ENCODE measurements at places on chromosomes 5 and 9.

- no peak for DNase-seq
Measured at GRCh38 chr5:44619875-44620610, 188.7 kb upstream of the MRPS30 start.

GRCh38 chr5:150394131-150394530 is 18.6 kb downstream of the CD74 start:
- DNase-seq, result peak; percentile 91

GRCh38 chr5:22908129-22908528 is 55.0 kb upstream of the CDH12 start:
- no peak for DNase-seq

- DNase-seq, result no peak
Measured at GRCh38 chr5:163269624-163270023, 167.8 kb upstream of the CCNG1 start.

DNA sequence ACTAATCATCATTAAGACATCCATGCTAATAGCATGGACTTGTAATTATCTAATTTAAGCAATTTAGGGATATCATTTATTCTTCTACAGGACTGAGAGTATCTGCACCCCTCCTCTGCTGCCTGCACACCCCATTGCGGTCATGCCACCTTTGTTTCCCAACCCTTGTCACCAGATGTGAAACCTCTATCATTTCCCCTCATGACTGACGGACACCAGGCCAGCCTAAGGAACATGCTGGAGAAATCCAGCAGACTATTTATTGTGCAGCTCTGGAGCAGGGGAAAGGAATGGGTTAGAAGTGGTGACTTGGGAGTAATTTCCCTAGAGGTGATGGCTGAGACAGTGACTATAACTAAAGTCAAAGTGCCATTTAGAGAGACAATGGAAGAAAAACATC is 40.7 kb downstream of the UGCG start:
- no peak for DNase-seq

DNA sequence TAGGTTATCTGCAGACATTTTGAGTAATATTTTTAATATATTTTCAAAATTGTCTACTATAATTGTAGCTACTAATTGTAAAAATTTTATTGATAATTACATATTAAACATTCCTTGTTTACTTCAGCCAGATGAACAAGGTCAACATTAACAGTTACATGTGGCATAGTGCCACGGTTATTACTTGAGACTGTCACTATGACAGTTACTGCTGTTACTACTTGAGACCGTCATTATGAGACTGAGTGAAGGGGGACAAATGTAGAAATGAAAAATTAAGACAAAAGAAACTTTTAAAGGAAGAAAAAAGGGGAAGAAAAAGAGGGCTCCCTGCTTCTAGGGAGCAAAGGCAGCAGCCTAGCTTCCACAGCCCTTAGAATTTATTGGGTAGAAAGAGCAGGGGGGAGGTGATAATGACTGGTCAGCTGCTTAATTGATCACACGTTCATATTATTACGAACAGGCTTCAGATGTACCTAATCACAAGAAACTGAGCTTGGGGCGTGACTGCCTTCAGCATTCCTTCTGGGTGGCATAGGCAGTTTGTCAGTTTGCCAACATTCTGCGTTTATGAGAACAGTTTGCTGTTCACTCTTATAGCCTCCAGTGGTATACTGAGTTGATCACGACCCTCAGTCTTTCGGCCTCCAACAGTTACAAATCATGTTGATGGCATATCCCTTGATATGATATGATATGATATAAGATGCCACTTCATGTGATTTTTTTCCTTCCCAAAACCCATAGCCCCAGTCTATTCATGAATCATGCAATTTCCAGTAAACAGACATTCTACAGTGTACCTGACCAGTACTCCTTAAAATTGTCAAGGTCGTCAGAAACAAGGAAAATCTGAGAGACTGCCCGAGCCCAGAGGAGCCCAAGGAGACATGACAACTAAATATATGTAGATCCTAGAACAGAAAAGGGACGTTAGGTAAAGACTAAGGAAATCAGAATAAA is 13.1 kb downstream of the MARCHF6 start:
- DNase-seq, result peak; percentile 91

GRCh38 chr5:126000507-126000906 is 422.7 kb upstream of the GRAMD2B start:
- no peak for DNase-seq

DNA sequence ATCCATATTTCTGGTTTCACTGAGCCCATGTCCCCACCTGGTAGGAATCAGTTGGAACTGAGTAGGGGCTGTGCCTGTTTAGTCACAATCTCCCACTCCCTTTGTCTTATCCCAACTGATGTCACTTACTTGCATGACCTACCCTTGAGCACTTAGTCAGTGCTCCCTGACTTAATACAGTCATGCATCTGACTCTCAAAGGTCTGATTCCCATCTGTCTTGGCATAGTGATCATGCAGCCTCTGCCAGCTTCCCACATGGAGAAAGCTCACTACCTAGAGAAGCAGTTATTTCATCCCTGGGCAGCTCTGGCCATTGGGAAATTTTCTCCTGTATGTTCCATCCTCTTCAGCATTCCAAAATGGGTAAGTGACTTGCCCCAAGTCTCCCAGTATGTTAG is 24.8 kb downstream of the ABLIM3 start:
- peak; percentile 59 for DNase-seq

GRCh38 chr5:5046680-5047502 is 93.2 kb upstream of the ADAMTS16 start:
- no peak for DNase-seq

GRCh38 chr5:135944967-135945560 is 9.7 kb downstream of the LECT2 start:
- peak; percentile 79 for DNase-seq

GRCh38 chr5:165527577-165527976 is 2022.2 kb downstream of the MAT2B start:
- DNase-seq, result no peak

GRCh38 chr5:4883360-4883759 is 256.8 kb upstream of the ADAMTS16 start:
- no peak for DNase-seq

DNA sequence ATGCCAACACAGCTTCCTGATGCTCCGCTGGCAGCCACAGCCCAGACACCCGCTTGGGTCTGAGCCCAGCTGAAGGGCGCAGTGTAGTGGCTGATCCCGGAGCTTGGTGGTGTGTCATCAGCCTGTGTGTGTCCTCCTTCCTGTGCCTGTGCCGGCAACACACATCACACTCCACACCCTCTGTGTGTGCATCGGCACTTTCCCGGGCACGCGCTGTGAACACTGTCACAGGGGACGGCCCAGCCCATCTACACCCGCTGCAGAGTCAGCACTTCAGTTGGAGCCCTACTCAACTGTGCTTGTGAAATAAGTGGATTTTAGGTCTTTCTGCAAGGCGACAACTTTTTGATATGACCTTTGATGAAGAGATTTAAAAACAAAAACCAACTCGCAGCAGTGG is 189.4 kb downstream of the IRX2 start:
- no peak for DNase-seq

DNA sequence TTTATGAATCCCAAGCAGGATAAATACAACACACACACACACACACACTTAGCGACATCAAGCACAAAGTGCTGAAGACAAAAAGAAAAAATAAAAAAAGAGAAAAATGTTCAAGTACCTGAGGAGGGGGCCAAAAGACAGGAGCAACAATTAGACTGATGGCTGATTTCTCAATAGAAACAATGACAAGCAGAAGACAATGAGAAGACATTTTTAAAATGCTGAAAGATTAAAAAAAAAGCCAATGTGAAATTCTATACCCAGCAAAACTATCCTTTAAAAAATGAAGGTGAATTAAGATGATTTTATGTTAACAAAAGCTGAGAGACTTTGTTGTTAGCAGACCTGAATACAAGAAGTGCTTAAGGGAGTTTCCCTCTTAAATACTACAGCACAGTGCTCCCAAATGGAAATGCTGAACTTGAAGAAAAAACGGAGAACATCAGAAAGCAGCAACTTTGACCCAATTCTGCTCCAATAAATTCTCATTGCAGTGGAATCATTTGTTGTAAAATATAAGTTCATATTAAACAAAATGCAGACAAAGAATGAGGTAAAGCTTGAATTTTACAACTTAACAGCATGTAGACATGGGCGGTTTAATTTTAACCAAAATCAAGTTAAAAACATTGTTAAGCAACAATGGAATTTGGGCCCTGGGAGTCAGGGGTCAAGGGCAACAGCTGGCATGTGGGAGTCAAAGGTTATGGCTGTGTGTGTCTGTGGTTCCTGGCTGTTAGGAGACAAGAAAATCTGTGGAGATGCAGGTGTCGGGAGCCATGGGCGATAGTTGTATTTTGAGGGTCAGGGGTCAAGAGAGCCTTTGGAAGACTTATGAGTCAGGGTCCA is 776 bp upstream of the RANBP17 start:
- no peak for DNase-seq

- DNase-seq, result no peak
Measured at GRCh38 chr9:123251741-123252140, 16.6 kb downstream of the STRBP start.

DNA sequence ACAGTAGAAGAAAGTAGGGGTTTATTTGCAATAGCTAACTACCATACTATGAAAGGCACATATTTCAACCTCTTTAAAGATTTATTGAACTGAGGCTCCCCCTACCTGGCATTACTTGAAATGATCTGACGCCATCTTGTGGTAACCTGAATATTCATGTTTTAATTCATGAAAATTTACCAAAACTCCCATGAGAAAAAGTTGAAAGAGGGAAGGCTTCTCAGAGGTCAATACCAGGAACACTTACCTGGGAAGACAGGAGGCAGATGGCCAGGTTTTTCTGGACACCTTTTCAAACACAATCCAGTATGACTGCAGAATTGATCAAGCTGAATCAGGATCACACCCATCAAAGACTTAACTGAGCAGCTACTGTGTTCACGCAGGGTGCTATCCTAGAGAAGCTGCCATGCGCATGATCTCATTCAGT is 9.4 kb downstream of the PRELID2 start:
- DNase-seq, result peak; percentile 63

DNA sequence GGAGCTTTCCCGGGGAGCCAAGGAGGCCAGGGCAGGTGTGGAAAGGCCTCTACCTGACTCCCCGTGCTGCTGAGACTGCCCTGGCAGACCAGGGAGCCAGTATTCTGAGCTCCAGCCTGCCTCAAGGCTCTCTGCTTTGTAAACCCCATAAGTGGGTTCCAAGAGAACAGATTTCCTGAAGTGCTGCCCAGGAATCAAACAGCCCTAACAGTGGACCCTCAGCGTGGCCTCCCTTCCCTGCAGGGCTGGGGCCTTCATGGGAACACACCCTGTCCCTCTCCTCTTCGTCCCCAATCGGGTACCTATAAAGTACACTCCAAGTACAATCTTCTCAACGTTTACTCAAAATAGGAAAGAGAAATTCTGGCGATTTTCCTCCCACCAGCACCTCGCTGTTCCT is 252.5 kb downstream of the FSTL4 start:
- no peak for DNase-seq

DNA sequence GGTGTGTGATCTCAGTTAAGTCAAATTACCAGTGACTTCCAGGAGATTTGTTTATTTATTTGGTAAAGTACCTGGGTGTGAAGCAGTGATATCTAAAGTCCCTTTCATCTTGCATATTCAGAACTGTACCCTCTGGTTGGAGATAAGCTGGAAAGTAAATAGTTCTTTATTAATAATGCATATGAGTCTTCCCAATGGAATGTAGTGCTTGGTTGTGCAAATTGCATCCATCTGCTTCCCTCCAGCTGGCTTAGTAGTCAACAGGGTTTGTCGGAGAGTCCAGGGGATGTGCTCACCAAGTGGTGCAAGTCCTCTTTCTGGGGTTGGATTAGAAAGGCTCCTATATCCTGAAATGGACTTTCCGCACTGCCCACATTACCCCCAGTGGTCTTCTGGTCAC is 42.0 kb downstream of the TRPM3 start:
- DNase-seq, result peak; percentile 58

- DNase-seq, result no peak
Measured at GRCh38 chr5:102659151-102659550, 96.0 kb upstream of the PAM start.

- DNase-seq, result no peak
Measured at GRCh38 chr9:132980157-132980556, 1.7 kb downstream of the GFI1B start.

DNA sequence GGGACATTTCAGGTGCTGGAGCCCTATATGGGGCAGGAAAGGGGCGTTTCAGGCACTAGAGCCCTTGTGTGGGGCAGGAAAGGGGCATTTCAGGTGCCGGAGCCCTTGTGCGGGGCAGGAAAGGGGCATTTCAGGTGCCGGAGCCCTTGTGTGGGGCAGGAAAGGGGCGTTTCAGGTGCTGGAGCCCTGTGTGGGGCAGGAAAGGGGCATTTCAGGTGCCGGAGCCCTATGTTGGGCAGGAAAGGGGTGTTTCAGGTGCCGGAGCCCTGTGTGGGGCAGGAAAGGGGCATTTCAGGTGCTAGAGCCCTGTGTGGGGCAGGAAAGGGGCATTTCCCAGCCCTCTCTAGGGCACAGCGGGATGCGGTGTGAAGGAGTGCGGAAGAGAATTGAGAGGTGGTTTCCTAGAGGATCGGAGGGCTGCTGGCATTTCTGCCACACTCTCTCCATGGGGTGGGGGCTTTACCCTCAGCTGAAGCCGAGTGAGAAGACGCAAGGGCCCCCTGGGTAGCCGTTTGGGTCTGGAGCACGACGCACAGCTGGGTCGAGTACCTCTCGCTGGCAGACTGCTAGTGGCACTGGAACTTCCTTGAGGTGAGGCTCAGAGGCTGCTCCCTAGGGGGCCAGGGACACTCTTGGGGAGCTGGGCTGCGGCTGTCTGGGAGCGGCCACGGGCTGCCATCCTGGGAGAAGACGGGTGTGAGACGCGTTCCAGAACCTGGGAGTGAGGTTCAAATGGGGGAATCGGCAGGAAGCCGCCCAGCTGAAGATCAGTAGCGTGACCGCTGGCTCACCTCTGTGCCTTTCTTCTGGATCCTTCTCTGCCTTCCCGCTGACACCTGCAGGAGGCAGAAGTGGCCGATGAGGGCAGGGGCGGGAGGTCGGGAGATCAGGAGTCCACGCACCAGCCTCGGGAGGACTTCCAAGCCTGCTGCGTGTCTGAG is 122.6 kb upstream of the IRX4 start:
- no peak for DNase-seq

DNA sequence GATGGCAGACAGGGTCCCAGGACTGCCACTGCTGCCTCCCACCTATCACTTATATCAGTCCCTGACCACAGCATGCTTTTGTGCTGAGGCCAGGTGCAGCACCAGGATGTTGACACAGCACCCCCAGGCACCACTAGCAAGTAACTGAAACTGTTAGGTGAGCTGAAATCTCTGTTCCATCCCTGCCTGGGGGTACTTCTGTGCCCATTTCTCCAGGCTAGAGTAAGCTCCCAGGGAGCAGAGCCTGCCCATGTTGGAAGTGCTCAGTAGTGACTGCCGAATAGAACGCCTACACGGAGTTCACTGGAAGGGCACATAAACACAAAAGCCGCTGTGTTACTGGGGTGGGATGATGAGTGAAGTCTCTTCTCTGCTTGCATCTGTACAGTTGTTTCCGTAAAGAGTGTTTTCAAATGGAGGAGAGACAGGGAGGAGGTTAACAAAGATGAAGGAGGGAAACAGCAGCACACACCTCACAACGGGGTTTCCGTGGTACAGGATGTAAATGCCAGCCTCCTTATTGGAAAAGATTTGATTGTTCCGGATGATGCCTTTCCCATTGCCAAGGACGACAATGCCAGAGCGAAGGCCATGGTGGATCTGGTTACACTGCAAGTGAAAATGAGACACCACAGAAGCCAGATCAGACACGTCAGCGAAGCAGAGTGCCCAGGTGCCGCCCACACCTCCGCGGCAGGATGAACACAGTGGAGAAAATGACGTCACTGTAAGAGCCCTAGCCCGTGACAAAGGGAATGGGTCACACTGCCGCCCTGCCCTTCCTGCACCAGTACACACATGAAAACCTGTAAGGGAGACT is 43.1 kb downstream of the POLR1E start:
- no peak for DNase-seq

GRCh38 chr5:74421377-74421776 is 219.2 kb downstream of the ENC1 start:
- no peak for DNase-seq

Data from EL (cell line).